ENCODE measurements at places on chromosomes 4 and X.
A peak's percentile ranks its signal among the peaks of the same experiment; 100 is the strongest.

DNA sequence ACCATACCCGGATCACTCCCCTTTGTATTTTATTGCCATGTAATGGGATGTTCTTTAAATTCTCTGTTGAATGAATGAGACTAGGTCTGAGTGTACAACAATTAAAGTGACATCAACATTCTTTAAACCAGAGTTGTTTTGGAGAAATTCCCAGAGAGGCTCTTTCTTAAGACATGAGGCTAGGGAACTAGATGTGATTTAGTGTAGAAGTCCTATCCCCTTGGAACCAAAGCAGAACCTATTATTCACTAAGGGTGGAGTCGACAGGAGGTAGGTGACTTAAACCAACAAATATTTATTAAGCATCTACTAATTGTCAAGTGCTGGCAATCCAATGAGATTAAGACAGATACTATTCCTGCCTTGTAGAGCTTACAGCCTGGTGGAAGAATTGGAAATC, 1.7 kb downstream of the EIF1AX start:
- no peak for DNase-seq

DNA sequence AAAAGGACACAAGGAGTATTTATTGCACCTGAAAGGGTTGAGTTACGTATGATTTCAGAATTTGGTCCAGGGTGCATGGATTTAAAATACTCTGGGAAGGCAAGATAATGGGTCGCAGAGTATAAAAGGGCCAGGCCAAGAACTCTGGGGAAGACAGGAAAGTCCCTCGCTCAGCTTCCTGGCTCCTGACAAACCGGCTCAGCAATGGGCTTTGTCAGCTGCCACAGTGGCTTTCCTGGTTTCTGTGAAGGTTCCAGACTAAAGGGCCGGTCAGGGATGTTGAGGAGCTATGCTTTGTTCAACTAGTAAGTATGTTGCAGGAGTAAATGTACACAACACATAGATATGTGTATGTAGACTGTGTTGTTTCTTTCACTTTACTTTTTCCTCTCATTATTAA, 154.4 kb upstream of the ETNPPL start:
- no peak for DNase-seq

DNA sequence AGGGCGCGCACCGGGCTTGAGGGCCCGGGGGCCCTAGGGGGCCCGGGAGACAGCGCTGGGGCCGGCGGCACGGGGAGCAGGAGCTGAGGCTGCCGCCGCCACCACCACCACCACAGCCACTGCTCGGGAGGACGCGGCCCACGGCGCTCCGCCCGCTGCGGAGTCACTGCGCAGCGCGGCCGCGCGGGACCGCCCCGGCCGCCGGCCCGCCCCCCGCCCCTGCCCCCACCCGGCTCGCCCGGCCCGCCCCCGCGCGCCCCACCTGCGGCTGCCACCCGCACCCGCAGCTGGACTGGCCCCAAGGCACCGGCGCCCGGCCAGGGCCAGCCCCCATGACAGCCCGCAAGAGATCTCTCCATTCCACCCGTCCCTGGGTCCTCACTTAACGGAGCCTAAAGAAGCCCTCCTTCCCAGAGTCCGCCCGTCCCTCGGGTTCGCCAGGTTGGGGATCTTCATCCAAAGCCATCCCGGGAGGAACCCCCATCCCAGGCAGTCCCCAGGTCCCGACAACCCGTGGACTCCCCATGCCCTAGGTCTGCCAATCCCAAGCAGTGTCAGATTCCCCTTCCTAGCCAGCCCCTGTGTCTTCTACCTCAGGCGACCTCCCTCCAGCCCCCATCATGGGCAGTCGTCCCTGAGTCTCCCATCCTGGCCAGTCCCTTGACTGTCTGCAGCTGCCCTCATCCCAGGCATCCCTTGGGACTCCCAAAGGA, 40.0 kb upstream of the IQSEC2 start:
- DNase-seq = no peak

GRCh38 chr4:2257361-2258081, 4.4 kb downstream of the MXD4 start:
- no peak for DNase-seq

DNA sequence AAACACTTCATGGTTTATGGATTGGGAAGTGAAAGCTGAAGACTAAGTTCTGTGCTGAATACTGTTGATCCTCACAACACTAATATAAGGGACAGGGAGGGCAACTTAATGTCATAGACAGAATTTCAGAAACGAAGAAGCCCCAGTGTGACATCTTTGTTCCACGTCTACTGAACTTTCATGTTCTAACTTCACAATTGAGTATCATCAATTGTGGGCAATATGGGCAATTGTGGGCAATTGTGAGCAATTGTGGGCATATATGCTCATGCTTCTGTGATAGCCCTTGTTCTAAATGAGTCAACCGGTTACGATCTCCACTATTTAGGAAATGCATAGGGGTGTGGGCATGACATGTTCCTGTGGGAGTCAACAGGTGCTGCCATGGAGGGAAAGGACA, 33.7 kb downstream of the CYBB start:
- DNase-seq = peak; percentile 12
